GM19239 (cell line): ENCODE measurements at places on chromosomes 12 and 14.

- no peak for DNase-seq
These were observed 23.5 kb upstream of the SEL1L start for GRCh38 chr14:81557146-81557545.

DNA sequence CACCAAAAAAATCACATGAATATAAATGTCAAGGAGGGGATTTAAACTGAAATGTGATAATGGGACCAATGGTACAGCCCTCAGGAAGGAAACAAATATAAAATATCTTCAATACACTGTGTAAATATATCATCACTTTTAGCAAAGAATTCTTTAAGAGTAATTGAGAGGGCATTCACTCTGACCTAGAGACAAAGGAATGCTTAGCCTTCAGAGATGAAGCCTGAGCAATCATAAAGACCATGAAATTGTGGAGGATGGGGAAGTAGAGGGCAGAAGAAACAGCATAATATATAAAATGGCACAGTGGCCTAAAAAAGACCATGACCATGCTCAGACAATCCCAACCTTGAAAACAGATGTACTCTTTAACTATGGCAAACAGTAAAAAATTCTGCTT is 20.4 kb downstream of the YAF2 start:
- no peak for DNase-seq

- DNase-seq: no peak
These were observed 12.1 kb downstream of the CKAP4 start for GRCh38 chr12:106235770-106236169.

GRCh38 chr12:72277415-72277814 is 5.2 kb downstream of the TRHDE start:
- no peak for DNase-seq

- DNase-seq: no peak
These were observed 57.3 kb downstream of the GALNT16 start for GRCh38 chr14:69317102-69317755.

- DNase-seq: no peak
These were observed 74.2 kb downstream of the RBM19 start for GRCh38 chr12:113891739-113892520.

GRCh38 chr12:71504476-71504875 is 64.9 kb downstream of the LGR5 start:
- no peak for DNase-seq

- no peak for DNase-seq
These were observed 791 bp downstream of the TMEM233 start for GRCh38 chr12:119594399-119594730.

DNA sequence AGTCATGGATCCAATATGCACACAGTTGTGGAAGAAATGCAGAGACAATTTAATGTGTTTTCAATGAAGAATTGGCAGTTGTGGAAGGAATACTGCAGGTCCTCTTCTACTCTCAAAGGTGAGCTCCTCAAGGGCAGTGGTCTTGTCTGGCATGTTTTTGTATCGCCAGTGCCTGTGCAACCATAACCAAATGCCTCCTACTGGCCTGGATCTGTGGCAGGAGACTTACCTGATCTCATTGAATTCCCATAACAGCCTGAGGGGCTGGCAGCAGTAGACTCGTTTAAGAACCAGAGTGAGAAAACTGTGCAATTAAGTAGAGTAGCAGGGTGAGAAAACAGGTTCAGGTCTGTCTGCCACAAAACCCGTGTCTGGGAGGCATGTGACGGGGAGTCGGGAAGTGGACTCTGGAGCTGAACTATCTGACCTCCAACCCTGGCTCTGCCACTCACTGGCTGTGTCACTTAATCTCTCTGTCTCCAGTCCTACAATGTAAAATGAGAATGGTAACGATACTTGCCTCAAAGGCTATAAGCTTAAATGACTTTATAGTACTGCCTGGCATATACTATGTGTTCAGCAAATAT is 268.2 kb upstream of the SSTR1 start:
- no peak for DNase-seq

- DNase-seq: no peak
These were observed 219.6 kb downstream of the KTN1 start for GRCh38 chr14:55799508-55800095.

GRCh38 chr14:89493406-89493805 is 76.4 kb upstream of the FOXN3 start:
- no peak for DNase-seq

GRCh38 chr12:53159195-53159839 is 21.2 kb upstream of the ZNF740 start:
- peak; percentile 94 for DNase-seq

DNA sequence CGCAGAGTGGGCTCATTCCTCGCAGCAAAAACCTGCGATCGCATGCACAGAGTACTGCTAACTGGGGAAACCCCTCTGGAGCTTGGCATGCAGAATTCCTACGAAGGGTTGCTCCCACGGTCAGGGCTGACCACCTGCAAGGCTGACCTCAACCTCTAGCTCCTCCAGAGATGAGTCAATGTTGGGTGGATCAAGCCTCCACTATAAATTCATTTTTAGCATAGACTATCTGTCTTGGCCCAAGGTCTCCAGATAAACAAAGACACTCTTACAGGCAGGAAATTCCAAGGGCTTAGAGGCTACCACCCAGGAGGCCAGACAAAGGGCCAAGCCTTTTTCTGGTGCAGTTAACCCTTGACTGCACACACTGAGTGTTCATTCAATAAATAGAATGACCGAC is 296.5 kb downstream of the TMEM132D start:
- DNase-seq: no peak

GRCh38 chr14:31560759-31561154 is 447 bp upstream of the NUBPL start:
- no peak for DNase-seq

DNA sequence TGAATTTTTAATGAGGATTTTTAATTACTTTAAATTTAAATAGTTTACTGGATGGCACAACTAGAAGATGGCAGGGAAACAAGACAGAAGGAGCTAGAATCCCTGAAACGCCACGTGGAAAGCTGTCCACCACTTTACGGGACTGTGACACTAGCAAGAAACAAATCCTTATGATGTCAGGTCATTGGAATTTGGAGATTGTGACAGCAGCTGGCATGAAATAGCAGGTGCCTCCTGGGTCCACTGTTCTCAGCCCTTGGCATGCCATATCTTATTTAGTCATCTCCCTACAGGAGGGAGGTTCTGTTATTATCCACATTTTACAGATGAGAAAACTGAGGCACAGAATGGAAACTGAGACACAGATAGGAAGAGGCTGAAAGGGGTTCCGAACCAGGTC is 113.8 kb downstream of the BCL11B start:
- no peak for DNase-seq

DNA sequence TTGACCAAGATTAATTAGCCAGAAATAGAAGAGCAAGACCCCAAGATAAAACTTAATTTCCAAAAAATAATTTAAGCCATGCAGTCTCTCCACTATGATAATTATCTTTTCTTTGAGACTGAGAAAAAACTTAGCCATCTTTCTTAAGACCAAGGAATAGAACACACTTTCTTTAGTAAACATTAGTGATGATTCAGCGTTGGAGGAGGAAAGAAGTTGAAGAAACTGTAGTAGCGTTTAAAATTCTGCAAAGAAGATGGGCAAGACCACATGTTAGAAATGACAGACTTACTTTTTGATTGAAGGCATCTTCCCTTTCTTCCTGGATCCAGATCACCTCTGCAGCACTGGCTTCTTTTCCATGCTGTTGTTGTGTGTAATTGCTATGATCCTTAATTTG is 124.8 kb upstream of the RASSF8 start:
- DNase-seq: no peak

- no peak for DNase-seq
These were observed 28.2 kb upstream of the CPSF6 start for GRCh38 chr12:69211160-69211559.

DNA sequence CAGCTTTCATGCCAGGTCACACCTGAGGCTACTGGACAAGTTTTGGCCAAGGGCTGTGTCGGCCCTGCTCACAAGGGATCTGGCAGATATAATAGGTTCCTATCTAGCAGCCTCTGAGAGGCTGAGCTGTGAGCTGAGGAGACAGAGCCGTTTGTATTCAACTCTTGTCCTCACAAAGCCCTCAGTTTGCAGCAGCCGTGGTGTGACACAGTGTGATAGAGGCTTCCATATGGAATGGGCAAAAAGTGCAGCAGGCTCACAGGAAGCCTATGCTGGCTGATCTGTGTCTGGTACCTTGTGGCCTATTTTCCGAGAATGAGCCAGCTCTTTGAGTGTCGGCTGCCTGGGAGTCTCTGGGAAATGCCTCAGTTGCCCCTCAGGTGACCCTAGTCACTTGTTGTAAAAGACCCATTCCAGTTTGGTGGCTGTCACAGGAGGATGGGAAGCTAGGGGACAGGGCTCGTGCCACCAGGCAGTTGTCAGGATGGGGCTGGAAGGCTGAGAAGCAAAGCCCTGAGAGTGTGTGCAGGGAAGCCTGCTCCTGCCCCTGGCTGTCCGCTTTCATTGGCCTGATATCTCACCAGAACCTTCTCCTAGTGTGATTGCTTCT is 16.1 kb downstream of the VRTN start:
- DNase-seq: no peak

- DNase-seq: no peak
These were observed 279.0 kb upstream of the RTL1 start for GRCh38 chr14:101182476-101182875.

GRCh38 chr14:37869633-37870032 is 274.2 kb downstream of the TTC6 start:
- no peak for DNase-seq

- no peak for DNase-seq
These were observed 33.5 kb downstream of the FMNL3 start for GRCh38 chr12:49673446-49674317.

DNA sequence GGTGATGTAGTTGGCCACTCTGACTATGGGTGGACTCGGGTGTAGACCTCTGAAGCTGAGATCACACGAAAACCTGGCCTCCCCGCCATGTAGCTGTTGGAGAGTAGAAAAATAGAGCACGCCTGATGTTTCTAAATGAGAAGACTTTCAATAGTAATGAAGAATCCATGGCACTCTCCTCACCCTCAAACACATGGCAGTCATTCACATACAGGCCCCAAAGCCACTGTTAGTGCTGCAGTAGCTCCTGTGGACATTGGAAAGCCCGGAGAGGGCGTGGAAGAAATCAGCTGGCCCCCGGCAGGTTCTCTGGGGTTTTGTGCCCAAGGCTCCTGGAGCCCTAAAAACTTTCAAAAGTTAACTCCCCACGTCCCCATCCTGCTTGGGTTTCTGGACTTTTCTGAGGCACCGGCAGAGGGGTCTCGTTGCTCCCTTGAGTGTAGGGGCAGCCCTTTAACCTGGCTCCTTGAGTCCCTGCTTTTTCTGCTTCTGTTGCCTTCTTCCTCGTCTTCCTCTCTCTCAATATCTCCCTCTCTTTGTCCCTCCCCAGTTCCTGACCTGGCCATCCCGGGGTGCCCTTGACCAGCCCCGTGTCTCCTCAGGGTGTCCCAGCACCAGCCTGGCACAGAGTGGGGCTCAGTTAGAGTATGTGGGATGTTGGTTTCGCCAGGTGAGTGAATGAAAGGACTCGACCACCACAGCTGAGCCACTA is 8.3 kb downstream of the MEG3 start:
- DNase-seq: no peak
